ENCODE measurements at places on chromosomes 2 and 18. TPM values are rescaled to one million over a fixed set of nuclear protein-coding genes. Genes with fewer than 3 reads are reported as not detected.

GRCh38 chr2:118752762-118753429 is 94.6 kb downstream of the EN1 start:
- no peak for DNase-seq
- H3K27ac ChIP-seq, result no peak overlapping the region
- no peaks in the 10 kb centered on the region for H3K36me3 ChIP-seq
- H3K4me3 ChIP-seq, result no peak overlapping the region

DNA sequence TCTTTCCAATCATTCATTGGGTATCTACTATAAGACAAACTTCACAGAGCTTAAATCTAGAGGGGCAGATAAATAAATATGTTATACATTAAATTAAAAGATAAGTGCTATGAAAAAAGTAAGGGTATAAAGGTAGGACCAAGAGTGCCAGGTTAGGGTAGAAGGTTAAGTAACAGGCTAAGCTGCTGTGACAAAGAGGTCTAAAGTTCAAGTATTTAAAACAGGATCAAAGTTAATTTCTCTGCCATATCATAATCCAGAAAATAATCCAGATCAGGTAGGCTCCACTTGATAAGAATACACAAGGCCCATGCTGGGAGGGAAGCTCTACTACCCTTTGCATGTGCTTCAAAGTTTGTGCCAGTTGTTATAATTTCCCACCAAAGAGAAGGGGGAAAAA is 115.6 kb downstream of the DYM start:
- no peaks in the 10 kb centered on the region for H3K4me1 ChIP-seq
- H3K4me3 ChIP-seq, result no peak overlapping the region
- no peaks in the 10 kb centered on the region for H3K27me3 ChIP-seq
- DNase-seq, result no peak
- H3K27ac ChIP-seq, result no peak overlapping the region
- H3K36me3 ChIP-seq, result peaks cover 8% of the 10 kb centered on the region

- H3K4me3 ChIP-seq, result no peak overlapping the region
- no peaks in the 10 kb centered on the region for H3K4me1 ChIP-seq
- peaks cover 15% of the 10 kb centered on the region for H3K27me3 ChIP-seq
- no peaks in the 10 kb centered on the region for H3K36me3 ChIP-seq
- H3K27ac ChIP-seq, result no peak overlapping the region
- no peak for DNase-seq
Measured at GRCh38 chr2:88098558-88098900, 29.3 kb downstream of the FABP1 start.

ACMSD gene
- total RNA-seq, result not detected

ARPC2 gene
- total RNA-seq, result 384 TPM

EVA1A gene
- total RNA-seq, result 10.8 TPM
